GM19239 (cell line): ENCODE measurements at places on chromosomes 6 and 20.

DNA sequence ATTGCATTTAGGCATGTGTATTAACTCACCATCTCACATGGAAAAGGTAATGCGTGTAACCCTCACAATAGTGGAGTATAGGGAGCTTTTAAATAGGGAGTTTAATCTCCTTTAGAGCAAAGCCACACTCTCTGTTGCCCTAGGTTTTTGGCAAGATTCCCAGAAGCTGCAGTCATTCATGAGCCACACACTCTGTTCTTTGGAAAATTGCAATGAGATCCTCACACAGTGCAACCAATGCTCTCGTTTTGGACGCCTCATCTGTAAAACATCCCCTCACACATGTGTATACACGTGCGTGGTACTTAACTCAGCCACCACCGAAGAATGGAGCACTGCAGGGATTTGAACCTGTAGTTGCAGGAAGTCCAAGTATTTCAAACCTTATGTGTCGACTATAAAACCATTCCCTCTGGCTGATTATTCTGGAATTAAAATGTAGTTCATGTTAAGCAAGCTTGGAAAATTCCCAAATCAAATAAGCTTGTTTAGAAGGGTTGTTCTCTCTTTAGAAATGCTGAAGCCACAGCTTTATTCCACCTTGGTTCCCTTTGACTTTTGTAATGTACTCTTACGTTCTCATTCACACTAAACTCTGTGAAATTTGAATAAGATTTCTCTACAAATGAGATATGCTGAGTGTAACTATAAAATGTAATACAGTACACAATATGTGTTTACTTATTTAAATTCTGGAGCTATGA is 489.8 kb upstream of the MANEA start:
- DNase-seq, result no peak

- no peak for DNase-seq
Measured at GRCh38 chr6:47663462-47664216, 34.7 kb upstream of the ADGRF4 start.

- no peak for DNase-seq
Measured at GRCh38 chr6:20479526-20479925, 54.7 kb upstream of the CDKAL1 start.

- no peak for DNase-seq
Measured at GRCh38 chr6:129766959-129767728, 57.2 kb upstream of the ARHGAP18 start.

DNA sequence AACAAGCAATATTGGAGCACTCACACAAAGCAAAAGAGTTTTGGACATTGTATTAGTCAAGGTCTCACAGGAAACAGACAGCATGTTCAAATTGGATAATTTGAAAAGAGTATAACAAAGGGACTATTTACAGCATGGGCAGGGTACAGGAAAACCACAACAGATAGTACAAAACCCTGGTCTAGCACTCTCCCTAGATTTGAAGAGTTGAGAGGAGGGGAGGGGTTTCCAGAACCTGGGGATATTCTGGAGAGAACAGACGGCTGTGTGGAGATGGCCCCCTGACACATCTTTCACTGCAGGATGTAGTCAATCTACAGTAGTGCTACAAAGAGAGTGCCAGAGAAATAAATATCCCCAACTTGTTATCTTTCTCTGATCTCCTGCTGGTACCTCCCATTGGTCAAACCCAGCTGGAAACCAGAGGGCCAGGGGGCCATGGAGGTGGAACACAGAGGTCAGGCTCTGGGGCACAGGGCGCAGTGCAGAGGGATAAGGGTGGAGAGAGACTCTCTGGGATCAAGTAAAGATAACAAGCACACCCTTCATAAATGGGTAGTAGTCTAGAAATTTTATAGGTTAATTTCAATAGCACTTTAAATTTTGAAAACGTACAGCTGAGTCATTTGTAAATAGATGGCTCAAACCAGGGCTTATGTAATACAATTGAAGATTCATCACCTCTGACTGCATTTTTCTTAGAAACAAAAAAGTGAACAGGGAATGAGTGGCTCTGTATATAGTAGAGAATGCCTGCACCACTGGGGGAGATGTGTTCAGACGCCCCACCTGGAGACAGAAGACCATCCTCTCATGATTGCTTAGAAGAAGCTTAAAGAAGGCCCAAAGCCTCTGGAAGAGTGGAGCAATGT is 25.7 kb downstream of the RCAN2 start:
- no peak for DNase-seq

DNA sequence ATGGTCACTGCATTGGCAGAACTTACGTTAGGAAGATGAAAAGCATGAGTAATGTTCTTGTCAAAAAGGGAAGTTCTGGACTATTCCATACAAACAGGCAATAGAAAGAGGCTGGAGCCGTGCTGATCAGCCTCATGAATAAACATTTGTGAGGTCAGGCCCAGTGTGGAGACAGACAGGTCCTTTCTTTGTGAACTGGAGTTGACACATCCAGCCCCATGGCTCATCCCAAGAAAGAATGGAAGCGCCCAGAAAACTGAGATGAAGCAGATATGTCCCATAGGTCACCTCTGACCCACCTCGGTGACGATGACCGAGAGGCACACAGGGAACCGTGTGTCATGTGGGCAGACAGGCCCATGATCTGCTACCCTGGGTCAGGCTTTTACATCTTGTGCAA is 276.0 kb upstream of the SGK1 start:
- DNase-seq, result no peak

GRCh38 chr6:155472886-155473285 is 17.2 kb upstream of the NOX3 start:
- no peak for DNase-seq

DNA sequence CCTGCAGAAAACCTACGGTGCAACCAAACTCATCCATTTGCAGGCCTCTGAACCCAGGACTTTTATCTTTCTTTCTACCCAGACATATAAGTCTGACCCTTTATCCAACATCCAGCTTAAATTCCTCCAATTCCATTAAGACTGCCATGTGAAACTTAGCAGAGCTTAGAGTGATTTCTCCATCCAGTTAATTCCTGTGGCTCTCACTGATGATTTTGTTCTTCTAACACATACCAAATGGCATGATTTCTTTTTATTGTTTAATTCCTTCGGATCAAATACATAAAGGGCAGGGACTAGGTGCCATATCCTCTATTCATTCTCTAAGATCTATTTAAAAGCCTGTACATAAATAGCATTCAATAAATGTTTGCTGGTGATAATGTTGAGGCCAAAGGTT is 92.9 kb downstream of the TASP1 start:
- no peak for DNase-seq

DNA sequence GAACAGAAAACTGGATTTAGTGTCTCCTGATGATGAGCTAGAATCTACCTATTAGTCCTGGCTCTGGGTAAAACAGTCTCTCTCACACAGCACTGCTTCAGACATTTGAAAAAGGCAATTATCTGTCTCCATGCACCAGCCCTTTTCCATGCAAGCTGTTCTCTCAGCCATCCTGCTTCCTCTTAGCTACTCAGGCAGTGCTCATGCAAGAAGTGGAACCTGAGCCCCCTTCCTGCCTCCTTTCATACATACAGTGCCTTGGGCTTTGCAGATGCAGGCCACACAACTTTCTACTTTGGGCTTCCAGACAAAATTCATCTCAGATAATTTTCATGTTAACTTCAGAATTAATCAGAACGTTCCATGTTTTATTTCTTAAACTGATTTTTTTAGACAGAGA is 151.3 kb downstream of the RALGAPA2 start:
- DNase-seq, result no peak
